ENCODE measurements at places on chromosomes 1 and 21.

- DNase-seq, result no peak
Observed at GRCh38 chr1:168088511-168089325, 48.0 kb downstream of the GPR161 start.

- DNase-seq, result no peak
Observed at GRCh38 chr1:5597171-5597850, 394.9 kb downstream of the NPHP4 start.

GRCh38 chr21:32569261-32570230, 15.8 kb downstream of the TCP10L start:
- DNase-seq, result peak; percentile 67

GRCh38 chr21:34080710-34081109, 7.3 kb downstream of the MRPS6 start:
- DNase-seq, result no peak

DNA sequence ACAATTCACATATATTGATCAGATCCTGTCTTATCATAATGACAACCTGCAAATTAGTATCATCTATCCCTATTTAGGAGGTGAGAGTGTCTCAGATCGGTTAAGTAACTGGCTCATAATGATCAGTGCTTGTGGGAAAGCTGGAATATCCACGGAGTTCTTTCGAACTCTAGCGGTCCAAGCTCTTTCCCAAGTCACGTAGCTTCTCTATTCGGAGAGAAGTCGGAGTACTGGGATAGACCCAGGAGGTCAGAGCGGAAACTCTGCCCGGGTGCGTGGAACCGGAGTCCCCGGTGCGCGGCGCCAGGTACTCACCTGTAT, 339 bp downstream of the PTGS2 start:
- DNase-seq, result no peak

DNA sequence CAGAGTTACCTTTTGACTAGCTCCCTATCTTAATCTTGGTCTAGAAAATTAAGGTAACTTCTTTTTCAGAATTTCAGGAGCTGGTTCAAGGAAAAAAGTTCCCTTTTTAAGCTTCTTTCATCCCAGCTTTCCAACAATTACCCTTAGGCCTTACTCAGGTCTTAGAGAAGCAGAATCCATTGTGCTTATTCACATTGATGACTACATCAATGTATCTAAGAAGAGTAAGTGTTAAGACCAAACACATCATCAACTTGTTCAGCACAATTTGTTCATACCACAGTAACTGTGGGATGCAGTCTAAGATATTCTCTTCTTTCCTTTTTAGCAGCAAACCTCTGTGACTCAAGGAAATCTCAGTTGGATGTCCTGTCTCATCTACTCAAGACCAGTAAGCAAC, 4.1 kb downstream of the MRPL9 start:
- DNase-seq, result peak; percentile 5

DNA sequence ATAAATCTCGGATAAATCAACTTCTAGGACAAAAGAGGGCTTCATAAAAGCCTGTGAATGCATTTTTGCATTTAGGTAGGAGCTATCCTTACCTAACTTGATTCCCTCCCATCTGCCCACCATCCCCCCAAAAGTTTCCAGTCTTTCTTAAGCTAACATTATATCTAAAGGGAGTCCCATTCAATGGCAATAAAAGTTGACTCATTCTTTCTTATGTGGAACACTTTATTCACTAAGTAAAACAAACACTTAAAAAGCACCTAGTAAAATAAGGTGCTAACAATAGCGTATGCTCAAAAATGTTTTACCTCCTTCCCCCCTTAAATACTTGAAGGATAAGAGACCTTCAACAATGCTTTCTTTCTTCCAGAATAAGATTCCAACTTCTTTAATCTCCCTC, 83.8 kb downstream of the GON4L start:
- DNase-seq, result no peak

DNA sequence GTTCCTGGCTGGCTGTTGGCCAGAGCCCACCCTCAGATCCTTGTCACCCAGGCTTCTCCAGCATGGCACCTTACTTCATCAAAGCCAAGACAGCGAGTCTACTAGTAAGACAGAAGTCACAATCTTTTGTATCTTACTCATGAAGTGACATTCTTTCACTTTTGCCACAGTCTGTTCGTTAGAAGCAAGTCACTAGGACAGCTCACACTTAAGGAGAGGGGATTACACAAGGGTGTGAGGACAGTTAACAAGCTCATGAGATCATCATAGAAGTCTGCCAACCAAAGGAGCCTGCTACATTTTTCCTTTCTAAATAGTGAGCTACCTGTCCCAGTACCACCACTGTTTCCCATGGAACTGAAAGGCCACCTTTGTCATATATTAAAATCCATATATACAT, 61.5 kb downstream of the PACC1 start:
- DNase-seq, result no peak

GRCh38 chr1:221774054-221774842, 32.4 kb upstream of the DUSP10 start:
- DNase-seq, result no peak

- DNase-seq, result no peak
Observed at GRCh38 chr1:20086800-20087199, 16.8 kb downstream of the PLA2G5 start.

DNA sequence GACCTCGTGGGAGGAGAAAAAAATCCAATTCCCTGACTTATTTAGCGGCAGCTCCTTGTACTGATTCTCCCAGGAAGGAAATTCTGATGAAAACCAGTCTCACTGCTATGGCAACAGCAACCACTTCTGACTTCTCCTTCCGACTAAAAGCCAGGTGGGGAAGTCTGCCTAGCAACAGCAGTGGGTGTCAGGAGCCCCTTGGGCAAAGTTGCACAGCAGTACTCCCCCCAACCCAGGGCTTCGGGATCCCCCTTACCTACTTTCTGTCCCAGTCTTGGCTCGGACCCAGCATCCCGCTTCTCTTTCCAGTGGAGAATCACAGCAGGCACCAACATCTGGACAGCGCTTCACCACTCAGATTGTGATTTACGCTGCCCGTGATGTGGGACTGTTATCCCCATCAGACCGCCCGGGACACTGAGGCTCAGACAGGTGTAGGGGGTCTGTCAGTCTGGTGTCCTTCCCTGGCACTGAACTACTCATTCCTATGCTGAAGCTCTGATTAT, 24.6 kb downstream of the NKAIN1 start:
- peak; percentile 22 for DNase-seq

DNA sequence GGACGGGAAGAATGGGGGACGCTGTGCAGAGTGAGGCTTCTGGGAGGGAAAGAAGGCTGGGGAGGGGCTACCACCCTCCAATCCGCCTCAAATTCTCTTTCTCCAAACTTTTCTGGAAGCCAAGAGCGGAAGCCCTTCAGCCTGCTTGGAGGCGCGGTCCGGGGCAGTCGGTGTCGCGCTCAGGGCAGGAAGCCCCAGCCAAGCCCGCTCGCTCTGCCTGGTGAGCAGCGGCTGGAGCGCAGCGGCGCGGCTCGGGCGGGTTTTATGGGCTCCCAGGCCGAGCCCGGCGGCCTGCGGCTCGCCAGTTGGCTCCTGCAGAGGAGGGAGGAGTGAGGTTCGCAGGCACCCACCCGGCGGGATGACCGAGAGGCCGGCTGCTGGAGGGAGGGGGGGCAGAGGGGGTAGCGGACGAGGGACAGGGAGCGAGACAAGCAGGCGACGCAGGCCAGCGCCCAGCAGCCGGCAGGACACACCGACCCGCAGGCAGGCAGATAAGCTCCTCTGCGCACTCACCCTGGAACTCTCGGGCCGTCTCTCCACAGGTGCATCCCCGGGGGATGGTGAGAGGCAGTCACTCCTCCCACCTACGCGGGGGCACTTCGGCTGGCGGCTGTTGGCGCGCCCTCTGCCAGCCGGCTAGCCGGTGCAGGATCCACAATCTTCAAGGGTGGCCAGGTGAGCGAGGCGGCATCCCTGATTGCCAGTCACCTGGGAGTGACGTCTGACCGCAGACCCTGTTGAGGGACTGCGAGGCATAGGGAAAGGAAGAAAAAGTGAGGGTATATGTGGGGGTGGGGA, at the start of gene AVPR1B:
Gene AVPR1B (minus strand): TSS at position 238 of the 798 bp plus-strand sequence. CDS start 498 bp downstream, outside the sequence.
- no peak for DNase-seq

DNA sequence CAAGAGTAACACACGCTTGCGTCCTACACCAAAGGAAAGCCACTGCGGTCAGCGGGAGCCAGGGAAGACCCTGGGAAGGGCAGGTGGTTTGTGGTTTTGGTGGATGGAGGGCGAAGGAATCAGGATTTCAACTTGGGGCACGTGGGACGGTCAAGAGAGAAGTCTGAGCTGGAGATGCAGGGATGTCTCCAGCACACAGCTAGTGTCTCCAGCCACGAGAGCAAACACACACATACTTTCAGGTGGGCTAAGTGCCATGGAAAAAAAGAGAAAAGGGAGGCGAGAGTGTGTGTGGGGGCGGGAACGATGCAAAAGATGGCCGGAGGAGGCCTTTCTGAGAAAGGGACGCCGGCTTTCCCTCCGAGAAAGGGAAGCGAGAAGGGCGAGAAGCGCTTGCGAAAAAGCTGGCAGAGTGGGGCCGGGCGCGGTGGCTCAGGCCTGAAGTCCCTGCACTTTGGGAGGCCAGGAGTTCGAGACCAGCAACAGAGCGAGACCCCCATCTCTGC, 1.4 kb upstream of the SRRM1 start:
- peak; percentile 35 for DNase-seq

GRCh38 chr1:209727785-209728184, 23.1 kb downstream of the HSD11B1 start:
- DNase-seq, result no peak

GRCh38 chr1:34825455-34826091, 32.8 kb downstream of the GJA4 start:
- peak; percentile 11 for DNase-seq

DNA sequence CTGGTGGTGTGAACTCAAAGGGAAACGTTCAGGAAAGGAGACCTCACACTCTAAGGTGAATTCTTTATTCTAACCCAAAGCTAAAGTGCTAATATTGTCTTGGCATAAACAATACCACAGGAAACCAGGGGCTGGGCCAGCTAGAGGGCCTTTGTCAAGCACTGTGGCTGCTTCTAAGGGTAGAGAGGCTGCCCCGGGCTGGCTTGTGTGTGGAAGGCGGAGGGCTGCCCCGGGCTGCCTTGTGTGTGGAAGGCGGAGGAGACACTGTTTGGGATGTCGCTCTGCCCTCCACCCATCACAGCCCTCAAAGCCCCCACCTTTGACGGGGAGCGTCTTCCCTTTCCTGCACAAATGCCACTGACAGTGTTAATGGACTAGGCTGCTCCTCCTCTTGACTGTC, 216.8 kb downstream of the TOMM20 start:
- DNase-seq, result no peak

All from amniotic epithelial cell (primary cell).